ENCODE measurements at places on chromosomes 3 and 15.

DNA sequence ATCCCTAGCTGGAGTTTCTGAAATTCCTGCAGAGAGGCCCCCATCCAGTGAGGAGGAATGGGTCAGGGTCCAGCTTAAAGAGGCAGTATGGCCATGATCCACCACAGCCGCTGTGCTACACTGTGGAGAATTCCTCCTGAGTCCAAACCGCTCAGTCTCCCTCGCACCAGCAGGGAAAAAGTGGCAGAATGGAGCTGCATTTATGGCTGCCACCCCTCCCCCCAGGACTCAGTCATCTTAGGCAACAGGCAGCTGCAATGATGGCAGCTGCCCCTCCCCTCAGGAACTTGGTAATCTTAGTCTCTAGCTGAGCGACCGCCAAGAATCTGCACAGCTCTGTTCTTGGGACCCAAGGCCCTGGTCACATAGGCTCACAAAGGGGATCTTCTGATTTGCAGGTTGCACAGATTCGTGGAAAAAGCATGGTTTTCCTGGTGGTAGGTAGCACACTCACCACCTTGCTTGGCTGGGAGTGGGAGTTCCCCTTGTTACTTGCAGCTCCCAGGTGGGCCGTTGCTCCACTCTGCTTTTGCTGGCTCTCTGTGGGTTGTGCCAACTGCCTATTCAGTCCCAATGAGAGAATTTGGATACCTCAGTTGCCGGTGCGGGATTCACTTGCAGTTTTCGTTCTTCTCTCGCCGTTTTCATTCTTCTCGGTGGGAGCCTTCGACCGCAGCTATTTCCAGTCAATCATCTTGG is 204.1 kb downstream of the STXBP5L start:
- DNase-seq, result no peak

- no peak for DNase-seq
Observed at GRCh38 chr3:188448813-188449212, 294.9 kb downstream of the LPP start.

DNA sequence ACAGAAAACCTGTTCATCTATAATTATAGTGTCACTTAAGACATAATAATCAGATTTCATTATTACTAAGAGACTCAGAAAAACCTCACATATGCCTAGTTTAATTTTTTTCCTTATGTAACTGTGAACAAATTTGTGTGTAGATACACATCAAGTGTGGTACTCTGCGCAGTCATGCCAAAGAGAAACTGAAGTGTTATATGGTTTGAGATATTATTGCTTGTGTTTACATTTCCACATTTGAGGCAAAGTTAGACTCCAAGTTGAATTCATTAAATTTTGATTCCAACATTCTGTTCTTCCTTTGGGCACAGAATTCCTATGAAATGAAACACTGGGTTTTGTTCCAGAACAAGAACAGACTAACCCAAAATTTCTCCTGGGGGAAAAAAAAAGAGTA is 2.2 kb downstream of the MBNL1 start:
- no peak for DNase-seq

DNA sequence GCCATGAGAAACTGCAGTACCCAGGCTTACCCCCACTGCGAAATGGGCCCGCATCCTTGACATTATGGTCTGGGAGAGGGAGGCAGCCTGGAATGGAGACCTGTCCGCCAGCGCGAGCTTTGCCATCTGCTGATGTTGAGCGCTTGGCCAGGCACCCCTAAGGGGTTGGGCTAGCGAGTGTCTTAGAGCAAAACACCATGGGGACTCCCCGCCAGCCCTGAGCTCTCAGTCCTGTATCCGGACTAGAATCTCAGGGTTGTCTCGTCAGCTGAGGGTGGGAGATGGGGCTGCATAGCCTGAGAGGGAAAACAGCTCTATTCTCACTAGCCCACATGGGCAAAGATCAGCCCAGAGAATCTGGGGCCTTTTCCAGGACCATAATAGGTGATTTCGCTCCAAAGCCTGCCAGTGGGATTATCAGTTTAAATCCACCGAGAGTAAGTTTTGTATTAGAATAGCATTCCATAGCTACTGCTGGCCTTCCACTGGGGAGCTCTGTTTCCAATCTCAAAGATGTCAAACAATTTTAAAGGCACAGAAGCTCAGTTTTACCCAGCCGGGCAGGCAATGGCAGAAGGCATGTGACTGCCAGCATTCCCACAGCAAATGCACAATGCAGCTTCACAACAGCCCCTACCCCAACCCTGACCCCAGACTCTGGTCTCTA is 167.5 kb upstream of the TPM1 start:
- no peak for DNase-seq

DNA sequence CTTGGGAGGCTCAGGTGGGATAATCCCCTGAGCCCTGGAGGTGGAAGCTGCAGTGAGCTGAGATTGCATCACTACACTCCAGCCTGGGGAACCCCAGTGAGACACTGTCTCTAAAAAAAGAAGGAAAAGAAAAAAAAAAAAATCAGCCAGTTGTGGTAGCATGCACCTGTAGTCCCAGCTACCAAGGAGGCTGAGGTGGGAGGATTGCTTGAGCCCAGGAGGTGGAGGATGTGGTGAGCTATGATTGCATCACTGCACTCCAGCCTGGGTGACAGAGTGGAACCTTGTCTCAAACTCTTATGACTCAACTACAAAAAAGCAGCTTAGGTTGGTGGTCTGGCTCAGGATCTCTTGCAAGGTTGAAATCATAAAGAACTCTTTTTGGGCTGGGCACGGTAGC is 19.3 kb upstream of the GPX1 start:
- DNase-seq, result no peak

DNA sequence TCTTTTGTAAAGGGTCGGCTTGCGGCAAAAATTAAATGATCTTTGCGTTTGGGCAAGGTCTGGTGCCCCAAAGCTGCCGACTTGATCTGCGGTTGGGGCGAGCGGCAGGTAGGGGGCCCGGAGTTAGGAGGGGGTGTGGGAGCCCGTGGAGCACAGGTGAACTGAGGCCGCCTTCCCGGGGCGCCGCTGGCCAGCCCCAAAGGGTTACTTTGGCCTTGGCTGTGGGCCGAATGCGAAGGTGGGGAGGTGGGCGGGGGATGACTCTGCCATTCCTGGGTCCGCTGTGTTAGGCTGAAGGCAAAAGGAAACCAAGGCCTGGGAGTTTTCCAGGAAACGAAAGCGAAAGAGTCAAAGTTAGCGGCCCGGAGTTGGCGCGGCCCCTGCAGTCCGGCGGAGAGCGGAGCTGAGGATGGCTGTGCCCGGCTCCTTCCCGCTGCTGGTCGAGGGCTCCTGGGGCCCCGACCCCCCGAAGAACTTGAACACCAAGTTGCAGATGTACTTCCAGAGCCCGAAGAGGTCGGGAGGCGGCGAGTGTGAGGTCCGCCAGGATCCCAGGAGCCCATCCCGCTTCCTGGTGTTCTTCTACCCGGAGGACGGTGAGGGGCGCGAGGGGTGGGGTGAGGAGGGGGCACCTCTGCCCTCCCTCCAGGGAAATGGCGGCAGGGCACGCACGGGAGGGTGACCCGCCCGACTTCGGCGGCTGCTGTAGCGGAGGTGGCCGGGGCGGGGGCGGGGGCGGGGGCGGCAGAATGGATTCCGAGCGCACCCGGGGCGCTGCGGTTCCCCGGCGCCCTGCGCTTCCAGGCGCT is at the start of gene PARP14:
Gene PARP14, plus strand, starts transcription at position 365 of the 809 bp plus-strand sequence. Its CDS starts 45 bp downstream, at position 410.
- peak; percentile 96 for DNase-seq

GRCh38 chr3:104909198-104909597 is 457.5 kb upstream of the ALCAM start:
- no peak for DNase-seq

DNA sequence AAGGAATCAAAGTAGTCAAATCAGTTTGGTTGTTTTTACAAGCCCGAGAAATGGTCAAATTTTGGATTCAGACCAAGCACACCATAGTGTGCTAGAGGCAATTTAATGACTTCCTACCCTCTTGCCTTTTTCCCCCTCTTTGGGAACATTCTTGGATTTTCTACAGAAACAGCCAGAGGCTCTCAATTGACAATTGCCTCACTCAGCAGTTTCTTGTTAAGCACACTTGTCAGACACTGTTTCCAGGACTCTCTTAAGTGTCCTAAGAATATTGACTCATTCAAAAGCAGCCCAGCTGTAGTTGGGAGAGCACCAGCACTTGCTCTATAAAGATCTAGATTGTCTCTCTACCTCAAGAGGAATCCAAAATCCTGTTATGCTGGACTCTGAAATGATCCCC is 1.5 kb upstream of the SLC35G2 start:
- DNase-seq, result no peak

DNA sequence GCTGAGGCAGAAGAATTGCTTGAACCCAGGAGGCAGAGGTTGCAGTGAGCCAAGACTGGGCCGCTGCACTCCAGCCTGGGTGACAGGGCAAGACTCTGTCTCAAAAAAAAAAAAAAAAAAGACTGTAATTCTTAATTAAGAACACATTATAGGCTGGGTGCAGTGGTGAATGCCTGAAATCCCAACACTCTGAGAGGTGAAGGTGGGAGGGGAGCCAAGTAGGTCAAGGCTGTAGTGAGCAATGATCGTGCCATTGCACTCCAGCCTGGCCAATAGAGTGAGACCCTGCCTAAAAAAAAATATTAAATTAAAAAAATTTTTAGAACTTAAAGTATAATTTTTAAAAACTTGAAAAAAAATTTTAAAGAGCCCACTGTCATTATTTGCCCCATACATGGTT is 13.4 kb upstream of the ARPIN start:
- DNase-seq, result no peak
